HFFc6 (cell line): ENCODE measurements at places on chromosomes 2 and 18. TPM values are rescaled to one million over a fixed set of nuclear protein-coding genes. Genes with fewer than 3 reads are reported as not detected.

The GKN2 gene
- total RNA-seq = not detected in 3 replicates

DNA sequence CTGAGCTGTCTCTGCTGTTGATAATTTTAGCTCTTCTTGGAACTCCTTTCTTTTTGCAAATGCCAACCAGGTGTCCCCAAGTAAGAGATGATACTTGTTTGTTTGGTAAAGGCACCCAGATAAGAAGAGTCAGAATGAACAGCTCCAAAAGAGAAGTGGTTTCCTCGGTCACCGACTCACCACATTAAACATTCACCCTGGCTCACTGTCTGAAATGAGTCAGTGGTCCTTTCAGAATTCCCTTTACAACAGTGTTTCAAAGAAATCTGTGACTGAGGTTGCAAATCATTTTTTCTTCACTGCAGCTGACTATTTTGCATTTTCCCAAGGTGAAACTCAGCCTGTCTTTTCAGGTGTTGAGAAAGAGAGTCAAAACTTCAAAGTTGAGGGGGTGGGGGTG lies 16.2 kb upstream of the CXCR4 start:
- no peak for DNase-seq

- no peak for DNase-seq
Measured at GRCh38 chr2:81084101-81084500, 779.5 kb upstream of the LRRTM1 start.

- no peak for DNase-seq
Measured at GRCh38 chr2:57885742-57886141, 160.9 kb upstream of the VRK2 start.

The PRSS56 gene
- total RNA-seq = not detected in 3 replicates

The ZNF514 gene
- 7.2 to 8.2 TPM (median 8.0 TPM) in 3 replicates for total RNA-seq

DNA sequence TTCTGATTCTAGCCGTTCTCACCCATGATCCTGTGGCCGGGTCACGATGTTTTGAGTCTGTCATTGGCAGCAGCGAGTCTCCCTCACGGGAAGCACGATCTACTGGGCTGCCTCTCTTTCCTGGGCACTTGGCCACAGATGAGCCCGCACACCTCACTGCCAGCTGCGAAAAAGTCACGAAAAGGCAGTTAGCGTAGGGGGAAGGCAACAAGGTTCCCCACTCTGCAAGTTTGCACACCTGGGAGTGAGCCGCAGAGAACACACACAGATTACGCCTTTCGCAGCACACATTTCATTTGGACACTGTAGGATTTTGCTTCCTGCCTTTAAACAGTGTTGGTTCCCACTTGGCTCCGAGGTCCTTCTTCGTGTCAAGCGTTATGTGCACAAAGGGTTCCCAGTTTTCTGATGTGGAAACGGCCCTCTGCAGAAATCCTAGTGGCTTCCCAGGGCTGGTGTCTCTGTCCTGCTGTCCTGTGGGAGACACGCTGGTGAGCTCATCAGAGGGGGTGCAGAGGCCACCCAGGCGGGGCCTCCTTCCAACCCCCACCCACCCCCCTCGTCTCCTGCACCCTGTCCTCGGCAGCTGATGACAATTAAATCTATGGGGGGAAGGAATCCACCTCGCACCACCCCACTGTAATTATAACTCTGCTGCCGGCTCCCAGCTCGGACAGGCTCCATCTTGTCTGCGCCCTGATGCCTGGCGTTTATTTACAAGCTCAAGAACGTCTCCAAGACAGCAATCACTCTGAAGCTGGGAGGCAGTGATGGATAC lies 157.3 kb upstream of the SALL3 start:
- no peak for DNase-seq

DNA sequence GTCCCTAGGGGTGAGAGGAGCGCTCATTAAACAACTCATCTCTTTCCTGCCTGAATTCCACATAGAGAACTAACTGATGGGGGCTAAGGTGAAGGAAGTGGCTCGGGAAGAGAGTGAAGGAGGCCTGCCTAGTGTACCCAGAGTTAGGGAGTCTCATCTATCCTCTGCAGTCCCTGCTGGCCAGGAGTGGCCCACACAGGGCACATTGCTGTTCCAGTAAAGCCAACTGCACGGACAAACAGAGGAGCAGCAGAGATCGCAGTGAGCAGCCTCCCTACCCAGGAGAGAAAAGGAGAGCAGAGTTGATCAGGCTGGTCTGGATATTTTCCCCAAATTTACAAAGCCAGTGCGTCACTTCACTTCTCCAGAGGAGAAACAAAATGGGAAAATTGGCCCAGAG lies 16.9 kb upstream of the FN1 start:
- no peak for DNase-seq

GRCh38 chr2:110993557-110994231 lies 127.0 kb upstream of the BCL2L11 start:
- DNase-seq = no peak

The WIPF1 gene
- 29.8 to 40.2 TPM (median 36.6 TPM) in 3 replicates for total RNA-seq

GRCh38 chr2:96236882-96237281 lies 28.3 kb upstream of the STARD7 start:
- no peak for DNase-seq

The GAL3ST2 gene
- total RNA-seq = 0.21 to 0.26 TPM in 2 of 3 replicates, not detected in the other

The SERTAD2 gene
- 21.5 to 31.0 TPM (median 22.6 TPM) in 3 replicates for total RNA-seq

- no peak for DNase-seq
Measured at GRCh38 chr18:12318334-12318697, 10.3 kb downstream of the TUBB6 start.

DNA sequence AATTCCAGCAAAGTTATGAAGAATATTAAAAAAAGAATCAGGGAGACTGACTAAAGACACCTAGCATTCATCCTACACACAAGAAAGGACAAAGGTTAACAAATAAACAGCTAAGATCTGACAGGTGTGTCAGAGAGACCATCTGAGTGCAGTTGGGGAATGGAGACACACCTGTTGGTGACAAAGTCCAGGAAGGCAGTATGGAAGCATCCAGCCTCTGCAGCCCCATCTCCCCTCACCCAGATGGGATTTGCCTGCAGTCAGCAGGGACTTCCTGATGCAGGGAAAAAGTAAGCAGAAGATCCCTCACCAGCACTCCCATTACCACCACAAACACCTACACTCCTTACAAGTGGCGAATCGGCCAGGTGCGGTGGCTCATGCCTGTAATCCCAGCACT lies 37.9 kb downstream of the USP34 start:
- DNase-seq = no peak

- DNase-seq = peak; percentile 18
Measured at GRCh38 chr2:53784436-53784835, 2.3 kb downstream of the ASB3 start.

The DSG4 gene
- total RNA-seq = not detected in 2 replicates

DNA sequence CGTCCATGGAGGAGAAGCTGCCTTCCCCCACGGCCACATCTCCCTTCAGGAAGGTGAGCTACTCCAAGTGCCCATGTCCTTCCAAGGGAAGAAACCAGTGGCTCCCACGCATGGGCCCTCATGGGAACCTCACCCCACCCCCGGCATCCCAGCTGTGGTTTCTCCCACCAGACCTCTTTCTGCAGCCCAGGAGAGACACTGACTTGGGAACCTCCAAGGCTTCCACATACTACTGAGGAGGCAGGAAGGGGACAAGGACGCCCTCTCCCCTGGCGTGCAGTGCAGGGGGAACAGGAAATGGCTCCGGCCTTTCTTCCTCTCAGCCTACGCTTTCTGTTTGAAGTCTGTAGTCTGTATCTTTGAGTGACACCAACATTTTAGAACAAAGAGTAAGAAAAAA lies 104.5 kb upstream of the EPC2 start:
- no peak for DNase-seq

The GAREM2 gene
- not detected in 3 replicates for total RNA-seq

GRCh38 chr2:235808366-235808765 lies 314.5 kb downstream of the AGAP1 start:
- no peak for DNase-seq

DNA sequence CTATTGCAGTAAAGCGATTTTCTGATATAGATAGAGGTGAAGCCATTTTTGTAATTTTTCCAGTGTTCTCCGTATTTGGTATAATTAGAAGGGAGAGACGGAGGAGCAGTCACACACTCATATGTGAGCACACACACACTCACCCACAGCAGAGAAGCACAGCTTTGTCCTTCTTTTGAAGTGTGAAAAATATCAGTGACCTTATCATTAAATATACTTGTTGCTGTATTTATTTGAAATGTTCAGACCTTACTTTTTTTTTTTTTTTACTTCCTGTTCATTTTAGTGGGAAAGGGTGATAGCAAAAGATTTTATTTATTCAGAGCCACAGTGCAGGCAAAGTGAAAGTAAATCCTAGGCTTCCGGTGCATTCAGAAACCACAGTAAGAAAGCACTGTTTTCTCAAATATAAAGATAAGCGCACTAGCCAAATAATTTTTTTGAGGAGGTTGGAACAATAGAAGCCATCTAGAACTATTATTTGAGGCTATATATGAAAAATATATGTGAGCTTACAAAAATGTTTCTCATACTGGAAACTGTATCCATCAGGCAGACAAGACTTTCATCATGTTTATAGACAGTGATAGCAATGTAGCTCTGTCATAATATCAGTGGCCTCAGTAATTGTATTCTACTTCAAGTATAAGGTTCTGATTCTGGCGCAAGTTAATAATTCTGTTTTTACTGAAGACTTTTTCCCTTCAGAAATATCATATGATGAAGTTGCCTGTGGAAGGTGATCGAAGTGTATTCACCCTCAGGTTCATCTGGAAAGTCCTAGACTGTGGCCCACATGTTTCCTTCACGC lies 37.2 kb downstream of the TSHZ1 start:
- peak; percentile 48 for DNase-seq

The KANSL3 gene
- total RNA-seq = 18.9 to 26.6 TPM (median 19.3 TPM) in 3 replicates

DNA sequence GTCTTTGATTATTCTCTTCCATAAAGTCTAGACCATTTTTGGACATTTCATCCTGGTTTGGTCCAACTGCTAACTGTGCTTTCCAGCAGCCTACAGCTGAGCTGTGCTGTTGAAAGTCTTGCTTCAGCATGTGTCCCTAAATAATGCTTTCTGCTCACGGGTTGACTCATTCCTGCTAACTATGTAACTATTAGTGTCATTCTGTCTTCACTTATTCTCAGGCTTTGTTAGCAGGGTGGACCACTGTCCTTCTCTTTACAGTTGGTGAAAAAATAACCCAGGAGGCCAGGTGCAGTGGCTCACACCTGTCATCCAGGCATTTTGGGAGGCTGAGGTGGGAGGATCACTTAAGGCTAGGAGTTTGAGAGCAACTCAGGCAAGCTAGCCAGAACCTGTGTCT lies 8.9 kb downstream of the ADAM23 start:
- no peak for DNase-seq

The DGUOK gene
- total RNA-seq = 60.1 to 73.3 TPM (median 68.1 TPM) in 3 replicates

- DNase-seq = no peak
Measured at GRCh38 chr2:237721458-237721857, 77.1 kb upstream of the RBM44 start.

The IL36G gene
- total RNA-seq = not detected in 2 replicates

DNA sequence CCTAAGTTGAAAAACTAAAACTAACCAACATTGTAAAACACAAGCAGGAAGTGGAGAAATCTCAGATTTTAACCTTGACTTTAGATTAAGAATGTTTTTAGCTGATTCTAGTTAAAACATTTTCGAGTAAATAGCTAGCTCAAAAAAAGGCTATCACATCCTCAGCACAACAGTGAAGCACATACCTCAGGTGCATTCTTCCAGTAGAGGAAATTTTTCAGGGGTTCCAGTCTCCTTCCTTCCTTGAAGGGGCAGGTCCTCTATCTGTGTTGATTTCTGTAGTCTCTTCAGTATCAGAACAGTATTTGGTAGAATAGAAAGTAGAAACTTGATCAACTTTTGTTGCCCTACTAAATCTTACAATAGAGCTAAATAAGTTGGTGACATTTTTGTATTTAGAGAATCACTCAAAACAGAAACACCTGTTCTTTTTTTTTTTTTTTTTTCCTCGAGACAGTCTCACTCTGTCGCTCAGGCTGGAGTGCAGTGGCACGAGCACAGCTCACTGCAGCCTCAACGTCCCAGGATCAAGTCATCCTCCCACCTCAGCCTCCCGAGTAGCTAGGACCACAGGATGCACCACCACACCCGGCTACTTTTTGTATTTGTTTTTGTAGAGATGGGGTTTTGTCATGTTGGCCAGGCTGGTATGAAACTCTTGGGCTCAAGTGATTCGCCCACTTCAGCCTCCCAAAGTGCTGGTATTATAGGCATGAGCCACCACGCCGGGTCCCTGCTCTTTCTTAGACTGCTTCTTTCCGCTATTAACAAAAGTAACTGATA lies 6.9 kb upstream of the GPR155 start:
- no peak for DNase-seq

- no peak for DNase-seq
Measured at GRCh38 chr2:60298006-60298696, 255.3 kb downstream of the BCL11A start.

GRCh38 chr2:84194949-84195644 lies 264.0 kb downstream of the SUCLG1 start:
- no peak for DNase-seq

The FBXO36 gene
- total RNA-seq = 1.3 to 2.2 TPM (median 2.2 TPM) in 3 replicates

The MC5R gene
- not detected in 3 replicates for total RNA-seq

GRCh38 chr2:142165790-142166189 lies 35.0 kb upstream of the LRP1B start:
- DNase-seq = peak; percentile 6

- no peak for DNase-seq
Measured at GRCh38 chr2:128310761-128311160, 7.9 kb downstream of the HS6ST1 start.

The DNAJC5G gene
- total RNA-seq = not detected in 3 replicates

DNA sequence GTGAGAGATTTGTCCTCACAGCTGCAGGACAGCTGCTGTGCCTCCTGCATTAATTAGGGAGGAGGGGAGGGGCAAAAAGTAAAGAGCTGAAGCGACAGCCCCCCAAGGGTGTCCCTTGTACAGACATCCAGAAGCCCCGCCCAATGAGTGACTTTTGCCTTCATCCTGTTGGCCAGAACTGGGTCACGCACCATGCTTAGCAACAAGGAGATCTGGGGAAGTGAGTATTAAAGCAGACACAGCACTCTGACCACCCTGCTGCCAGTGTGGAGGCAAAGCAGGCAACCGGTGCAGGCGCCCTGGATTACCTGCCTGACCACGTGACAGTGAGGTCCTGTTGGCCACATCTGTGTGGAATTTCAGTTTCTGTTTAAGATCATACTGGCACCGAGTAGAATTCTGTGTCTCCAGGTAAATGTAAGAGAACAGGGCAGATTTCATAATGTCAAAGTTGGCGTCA lies 21.5 kb upstream of the BIN1 start:
- no peak for DNase-seq

GRCh38 chr2:127255146-127255545 lies 35.0 kb upstream of the CYP27C1 start:
- no peak for DNase-seq

GRCh38 chr2:240215676-240216051 lies 75.2 kb upstream of the OTOS start:
- DNase-seq = no peak
